ENCODE measurements at places on chromosomes 2 and 18.

DNA sequence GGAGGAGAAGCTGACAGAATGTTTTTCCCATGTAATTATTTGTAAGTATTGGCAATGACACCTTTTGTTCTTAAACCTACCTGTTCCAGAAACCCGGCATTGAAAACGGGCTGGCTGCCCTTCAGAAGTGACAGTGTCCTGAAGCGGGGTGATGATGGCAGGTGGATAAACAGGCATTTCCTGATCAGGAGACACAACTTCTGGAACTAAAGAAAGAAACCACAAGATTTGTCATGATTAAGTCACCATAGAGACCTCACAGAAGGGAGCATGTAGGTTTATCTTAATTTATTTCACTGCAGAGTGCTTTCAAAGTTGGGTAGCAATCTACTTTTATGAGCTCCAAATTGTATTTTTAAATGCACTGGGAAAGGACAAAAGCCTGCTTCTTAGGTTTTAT lies 43.1 kb downstream of the TTN start:
- DNase-seq, result no peak

DNA sequence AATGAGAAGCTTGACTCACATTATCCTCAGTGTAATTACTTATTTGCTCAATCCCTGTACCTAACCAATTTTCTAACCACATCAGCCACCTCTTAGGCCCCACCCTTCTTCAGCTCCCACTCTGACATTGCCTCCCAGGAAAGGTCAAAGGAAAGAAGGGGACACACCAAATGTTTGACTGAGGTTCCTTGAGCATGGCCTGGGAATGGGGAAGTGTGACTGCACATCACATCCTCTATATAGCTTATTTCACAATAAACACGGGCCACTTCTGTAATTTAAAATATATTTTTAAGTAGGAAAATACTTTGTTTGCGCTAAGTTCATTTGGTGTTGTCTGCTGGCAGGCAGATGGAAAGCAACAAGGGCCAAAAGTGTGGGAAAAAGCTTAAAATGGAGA lies 3.0 kb upstream of the FIGLA start:
- DNase-seq, result no peak

DNA sequence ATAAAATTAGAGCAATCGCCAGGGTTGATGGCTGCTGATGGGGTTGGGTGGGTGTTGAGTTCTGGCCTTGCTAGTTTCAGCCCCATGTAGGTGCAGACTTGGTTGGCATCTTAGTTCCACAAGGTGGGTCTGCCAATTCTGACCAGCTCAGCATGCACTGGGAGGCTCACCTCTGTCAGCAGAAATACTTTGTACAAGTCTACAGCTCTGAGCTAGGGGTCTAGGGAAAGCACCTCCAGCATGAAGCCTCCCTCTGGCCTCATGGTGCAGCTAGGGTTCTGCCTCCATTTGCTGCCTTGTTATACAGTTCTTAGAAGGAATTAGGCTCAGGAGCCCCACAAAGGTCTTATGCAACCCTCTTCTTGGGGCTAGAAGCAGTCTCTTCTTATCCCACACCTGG lies 278.9 kb upstream of the HDAC4 start:
- no peak for DNase-seq

DNA sequence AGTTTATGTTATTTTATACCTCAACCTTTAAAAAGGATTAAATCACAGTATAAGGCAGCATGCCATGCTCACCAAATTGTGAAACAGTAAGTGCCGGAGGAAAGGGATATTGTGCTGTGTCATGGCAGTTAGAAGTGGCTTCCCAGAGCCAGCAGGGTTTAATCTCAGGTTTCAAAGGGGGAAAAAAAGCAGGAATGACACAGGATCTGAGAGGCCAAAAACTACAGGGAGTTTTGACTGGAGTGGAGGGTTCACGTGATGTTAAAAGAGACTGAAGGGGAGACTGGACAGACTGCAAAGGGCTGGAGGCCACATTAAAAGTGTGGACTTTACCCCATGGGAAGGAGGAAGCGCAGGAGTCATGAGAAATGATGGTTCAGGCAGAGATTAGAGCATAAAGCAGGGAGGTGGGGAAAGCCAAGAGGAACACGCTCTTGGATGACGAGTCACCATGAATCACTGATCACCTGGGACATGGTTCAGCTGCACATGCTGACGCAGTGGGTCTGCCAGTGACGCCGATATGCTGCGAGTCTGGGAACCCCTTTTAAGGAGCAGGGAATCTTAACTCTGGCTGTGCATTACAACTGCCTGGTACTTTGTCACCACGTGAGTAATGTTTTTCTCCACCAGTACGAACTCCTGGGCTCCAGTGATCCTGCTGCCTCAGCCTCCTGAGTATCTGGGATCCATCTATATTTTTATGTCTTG lies 6.1 kb downstream of the CHMP1B start:
- DNase-seq, result no peak

All from activated T-cell treated with anti-CD3 and anti-CD28 coated beads for 48 hours (primary cell).